GM18507 (cell line): ENCODE measurements at places on chromosomes 2 and 18.

GRCh38 chr18:13879492-13879891, 35.8 kb downstream of the MC2R start:
- DNase-seq = no peak

DNA sequence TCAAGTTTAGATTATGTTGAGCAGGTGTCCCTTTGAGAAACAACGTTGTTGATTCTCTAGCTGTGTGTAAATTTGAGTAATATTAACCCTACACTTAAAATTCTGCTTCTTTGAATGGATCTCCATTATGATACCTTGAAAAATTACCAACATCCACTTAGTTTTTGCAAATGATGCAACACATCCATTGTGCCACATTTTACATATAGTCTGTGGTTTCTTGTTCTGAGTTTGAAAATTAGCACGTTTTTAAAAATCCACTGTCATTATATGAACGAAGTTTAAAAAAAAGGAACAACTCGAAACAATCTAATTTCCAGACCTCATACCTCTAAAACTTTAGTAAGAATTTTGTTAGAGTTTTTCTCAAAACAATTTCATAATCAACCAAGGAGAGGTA, 37.7 kb downstream of the PIK3C3 start:
- no peak for DNase-seq

GRCh38 chr2:135985826-135986393, 484 bp upstream of the DARS1 start:
- peak; percentile 30 for DNase-seq

DNA sequence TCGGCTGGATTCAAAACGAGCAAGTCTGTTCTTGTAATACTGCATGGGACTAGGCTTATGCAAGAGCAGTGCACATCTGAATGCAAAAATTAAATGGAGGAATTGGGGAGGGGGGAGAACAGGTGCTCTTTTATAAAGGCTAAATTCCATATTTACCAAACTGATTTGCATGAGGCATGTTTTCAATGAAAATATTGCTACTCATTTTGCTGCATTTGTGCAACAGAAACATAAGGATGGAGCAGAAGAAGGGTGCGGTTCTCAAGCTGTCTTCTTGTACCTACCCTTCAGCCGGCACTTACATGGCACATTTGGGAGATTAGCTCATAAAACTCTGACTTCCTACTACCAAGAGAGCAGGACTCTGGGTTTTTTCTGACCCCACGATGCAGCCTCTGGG, 256.4 kb downstream of the CDCA7 start:
- DNase-seq = no peak

- no peak for DNase-seq
Observed at GRCh38 chr2:132373391-132374135, 43.0 kb upstream of the GPR39 start.

- DNase-seq = no peak
Observed at GRCh38 chr2:68230241-68231060, 21.9 kb downstream of the PPP3R1 start.

DNA sequence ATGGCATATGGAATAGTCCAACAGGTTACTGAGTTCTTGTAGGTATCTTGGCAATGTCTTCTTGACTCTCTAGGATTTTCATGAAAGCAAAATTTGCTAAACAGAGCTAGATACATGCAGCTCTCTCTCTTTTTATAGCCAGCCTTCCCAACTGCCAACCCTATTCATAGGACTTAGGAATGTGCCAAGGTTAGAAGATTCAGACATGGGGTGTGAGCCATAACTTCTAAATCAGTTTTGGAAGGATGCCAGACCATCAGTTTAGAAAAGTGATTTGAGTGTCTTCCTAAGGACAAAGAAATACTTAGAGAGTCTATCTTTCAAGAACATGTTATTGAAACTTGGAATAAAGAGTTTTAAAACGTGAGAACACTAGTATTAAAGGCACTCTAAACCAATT, 619.5 kb upstream of the FANCL start:
- DNase-seq = no peak

DNA sequence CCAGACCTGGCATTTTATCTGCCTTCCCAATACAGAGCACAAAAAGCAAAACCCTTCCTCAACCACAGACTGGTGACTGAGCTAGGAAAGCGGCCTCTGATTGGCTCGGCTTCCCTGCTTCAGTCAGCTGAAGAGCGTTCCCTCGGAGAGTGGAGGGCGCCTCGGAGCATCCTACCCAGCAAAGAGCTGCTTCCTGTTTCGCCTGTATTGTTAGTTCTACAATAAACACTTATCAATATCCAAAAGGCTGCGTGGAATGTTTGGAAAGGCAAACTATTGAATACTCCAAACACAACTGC, 125.0 kb downstream of the CACNB4 start:
- DNase-seq = no peak

DNA sequence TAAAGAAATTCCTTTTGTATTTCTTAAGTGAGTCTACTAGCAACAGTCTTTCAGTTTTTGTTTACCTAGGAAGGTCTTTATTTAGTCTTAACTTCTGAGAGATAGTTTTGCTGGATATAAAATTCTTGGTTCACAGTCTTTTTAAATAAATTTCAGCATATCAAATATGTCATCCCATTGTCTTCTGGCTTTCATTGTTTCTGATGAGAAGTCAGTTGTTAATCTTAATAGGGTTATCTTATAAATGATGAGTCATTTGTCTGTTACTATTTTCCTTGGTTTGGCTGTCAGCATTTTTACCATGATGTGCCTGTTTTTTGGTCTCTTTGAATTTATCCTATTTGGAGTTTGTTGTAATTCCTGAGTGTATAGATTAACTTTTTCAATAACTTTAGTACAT, 129.3 kb downstream of the FAM210A start:
- DNase-seq = no peak

GRCh38 chr2:12277241-12278034, 439.3 kb upstream of the TRIB2 start:
- no peak for DNase-seq

DNA sequence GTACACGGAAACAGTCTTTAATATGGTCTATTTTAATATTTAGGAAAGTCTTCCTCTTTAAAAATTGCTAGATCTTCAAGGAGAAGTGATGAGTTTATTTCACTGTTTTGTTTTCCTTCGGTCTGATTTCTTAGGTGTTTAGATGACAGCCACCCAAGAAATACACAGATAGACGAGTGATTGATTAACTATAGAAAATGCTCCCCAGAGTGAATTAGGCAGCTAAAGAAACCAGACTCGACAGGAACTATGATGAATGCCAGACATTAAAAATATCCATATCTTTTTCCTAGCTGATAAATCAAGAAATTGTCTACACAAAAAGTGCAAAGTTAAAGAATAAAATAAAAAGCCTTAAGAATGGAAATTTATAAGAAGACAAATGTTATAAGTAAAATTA, 888.7 kb upstream of the CNTNAP5 start:
- no peak for DNase-seq

GRCh38 chr2:62687636-62688035, 17.9 kb upstream of the EHBP1 start:
- DNase-seq = no peak

DNA sequence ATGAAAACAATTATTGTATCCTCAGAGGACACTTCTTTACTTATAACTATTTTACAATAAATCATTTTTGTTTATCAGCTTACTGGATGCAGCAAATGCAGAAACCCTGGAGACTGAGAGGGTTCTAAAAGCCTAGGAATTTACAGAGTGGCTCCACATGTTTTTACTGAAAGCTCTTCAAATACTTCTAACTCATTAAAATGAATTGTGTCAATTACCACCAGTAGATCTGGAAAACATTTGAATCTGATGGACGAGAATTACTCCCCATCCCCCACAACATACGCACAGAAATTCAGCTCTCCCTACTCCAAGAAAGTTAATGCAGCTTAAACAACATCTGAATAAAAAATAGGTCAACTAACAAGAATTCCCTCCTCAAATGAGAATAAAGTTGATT, 319.8 kb upstream of the FIGN start:
- no peak for DNase-seq

- no peak for DNase-seq
Observed at GRCh38 chr2:221422516-221423209, 149.4 kb downstream of the EPHA4 start.

DNA sequence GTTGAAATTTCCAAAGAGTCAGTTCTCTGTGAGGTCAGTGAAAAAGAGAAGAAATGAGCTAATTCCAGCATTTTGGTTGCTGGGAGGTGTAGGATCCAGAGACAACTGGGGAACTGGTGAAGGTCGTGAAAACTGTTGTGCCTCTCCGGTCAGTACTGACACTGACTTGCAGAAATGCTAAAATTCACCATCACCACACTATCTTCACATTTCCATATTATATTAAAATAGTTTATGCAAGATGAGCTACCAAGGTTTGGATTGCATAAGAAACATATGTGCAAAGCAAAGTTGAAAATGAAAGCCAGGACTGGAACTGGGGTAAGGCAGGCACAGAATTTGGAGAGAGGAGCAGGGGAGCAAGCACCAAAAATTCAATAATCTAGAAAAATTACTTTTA, 21.8 kb downstream of the RIT2 start:
- no peak for DNase-seq

GRCh38 chr2:143162997-143163396, 33.8 kb downstream of the ARHGAP15 start:
- no peak for DNase-seq

DNA sequence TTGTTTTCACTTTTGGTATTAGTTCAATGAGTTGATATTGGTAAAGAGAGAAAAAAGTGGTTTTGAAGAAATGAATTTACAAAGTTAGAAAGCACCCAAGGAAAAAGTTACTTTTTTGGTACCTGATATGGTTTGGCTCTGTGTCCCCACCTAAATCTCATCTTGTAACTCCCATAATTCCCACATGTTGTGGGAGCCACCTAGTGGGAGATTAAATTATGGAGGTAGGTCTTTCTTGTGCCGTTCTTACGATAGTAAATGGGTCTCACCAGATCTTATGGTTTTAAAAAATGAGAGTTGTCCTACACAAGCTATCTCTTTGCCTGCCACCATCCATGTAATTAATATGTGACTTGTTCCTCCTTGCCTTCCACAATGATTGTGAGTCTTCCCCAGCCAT, 965.6 kb upstream of the NRXN1 start:
- no peak for DNase-seq

DNA sequence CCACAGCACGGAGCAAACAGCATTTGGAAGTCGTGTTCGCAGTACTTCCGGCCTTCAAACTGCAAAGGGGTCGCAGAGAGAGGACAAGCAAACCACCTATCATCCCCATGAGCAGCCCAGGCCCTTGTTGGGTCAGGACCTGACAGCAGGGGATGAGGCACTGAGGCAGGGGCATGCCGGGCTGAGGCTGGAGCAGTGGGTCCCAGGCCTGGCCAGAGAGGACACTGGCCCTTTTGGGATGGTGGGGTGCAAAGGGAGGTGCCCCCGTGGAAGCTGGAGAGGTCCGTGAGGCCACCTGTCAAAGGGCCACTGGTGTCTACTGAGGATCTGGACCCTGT, 8.9 kb downstream of the GPR17 start:
- no peak for DNase-seq

GRCh38 chr18:12839526-12840196, 44.4 kb downstream of the PTPN2 start:
- DNase-seq = peak; percentile 39

- DNase-seq = no peak
Observed at GRCh38 chr18:8424917-8425725, 184.1 kb upstream of the RAB12 start.

DNA sequence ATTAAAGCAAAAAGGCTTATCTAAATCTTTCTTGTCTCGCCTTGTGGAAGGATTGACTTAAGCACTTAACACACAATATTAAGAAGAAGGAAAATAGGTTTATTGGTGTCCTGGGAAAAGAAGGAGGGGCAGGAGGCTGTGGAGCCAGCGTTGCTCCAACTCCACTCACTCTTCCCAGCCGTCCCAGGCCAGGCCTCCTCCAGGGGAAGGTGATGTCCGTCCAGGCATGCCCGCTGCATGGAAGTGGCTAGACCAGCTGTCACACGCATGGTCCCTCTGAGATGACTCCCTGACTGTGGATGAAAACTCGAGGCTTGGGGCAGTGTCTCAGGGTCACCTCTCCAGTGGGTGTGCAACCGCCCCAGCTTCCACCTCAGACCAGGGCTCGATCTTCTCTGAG, 281.1 kb downstream of the GALR1 start:
- no peak for DNase-seq

DNA sequence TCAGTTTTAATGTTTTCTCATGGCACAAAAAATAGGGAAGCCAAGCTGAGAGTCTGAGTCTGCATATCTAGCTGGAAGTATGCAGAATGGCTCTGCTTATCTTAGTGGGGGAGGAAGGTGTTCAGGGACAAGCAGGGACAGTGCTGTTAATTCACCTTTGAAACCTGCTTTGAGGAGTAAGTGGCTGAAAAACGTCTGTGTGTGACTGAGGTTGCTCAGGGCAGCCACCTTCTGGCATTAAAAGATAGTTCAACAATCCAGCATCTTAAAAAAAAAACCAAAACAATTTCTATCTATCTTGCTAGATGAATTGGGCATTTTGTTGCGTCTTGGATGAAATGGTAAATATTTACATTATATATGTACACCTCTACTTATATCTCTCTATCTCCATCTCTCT, 2.0 kb upstream of the TRPM8 start:
- no peak for DNase-seq

DNA sequence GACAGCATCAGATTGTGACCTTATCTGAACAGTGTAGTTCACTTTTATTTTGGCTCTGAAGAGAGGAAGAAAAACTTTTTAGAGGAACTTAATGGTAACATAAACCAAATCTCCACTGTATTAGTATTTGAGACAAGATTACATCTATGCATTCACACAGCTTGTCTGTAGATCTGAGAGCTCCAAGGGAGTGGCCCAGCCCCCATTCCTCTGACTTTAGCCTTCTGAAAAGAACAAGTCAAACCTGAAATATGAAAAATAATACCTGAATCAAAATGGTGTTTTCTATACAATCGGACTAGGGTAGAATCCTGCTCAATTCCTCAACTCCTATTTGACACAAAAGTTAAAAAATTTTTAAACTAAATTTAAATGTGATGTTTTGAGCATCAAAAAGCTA, 23.1 kb downstream of the STARD7 start:
- no peak for DNase-seq

DNA sequence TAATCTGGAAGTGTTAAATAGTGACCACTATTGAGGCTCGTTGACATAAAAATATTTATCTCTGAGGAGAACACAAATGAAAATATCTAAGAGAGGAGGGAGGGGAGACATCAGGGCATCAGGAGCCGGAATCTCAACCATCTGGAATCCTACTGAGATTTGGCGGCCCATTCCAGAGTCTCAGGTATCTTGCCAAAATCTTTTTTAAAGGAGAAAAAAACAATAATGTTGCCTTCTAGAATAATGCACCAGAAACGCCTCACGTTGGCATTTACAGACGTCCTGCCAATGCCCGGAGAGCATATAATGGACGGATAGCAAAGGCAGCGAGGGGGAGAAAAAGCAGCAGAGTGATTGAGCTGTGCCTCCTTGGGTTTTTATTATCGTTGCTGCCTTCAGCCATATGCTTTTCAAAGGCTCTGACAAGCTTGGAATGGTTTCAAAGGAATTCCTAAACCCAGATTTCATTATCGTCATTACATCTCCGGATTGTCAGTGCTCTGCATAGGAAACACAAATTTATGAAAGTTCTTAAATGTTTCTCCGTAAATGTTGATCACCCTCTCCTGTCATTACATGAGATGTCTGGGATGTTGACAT, 30.9 kb upstream of the EGR4 start:
- no peak for DNase-seq
